ENCODE measurements at places on chromosomes 2 and 18.
A peak's percentile ranks its signal among the peaks of the same experiment; 100 is the strongest.

DNA sequence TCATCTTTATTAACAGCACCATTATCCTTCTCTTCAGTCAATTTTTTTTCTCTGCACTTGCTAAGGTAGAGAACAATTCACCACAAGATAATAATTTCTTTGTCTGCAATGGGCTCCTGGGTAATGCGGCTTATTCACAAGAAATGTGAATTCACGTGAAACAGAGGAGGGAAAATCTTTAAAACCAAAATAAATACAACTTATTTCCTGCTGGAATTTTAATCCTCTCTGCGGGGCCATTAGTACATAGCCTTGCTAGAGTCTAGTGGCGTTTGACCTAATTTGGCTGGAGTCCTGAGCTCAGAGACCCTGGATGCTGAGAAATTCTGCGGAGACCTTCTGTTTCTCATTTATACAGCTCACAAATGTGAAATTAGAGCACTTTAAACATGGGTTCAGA, 319.3 kb upstream of the MMADHC start:
- DNase-seq = no peak

- no peak for DNase-seq
Observed at GRCh38 chr2:184006998-184007397, 591.3 kb upstream of the ZNF804A start.

- no peak for DNase-seq
Observed at GRCh38 chr18:70314151-70314782, 25.4 kb downstream of the SOCS6 start.

DNA sequence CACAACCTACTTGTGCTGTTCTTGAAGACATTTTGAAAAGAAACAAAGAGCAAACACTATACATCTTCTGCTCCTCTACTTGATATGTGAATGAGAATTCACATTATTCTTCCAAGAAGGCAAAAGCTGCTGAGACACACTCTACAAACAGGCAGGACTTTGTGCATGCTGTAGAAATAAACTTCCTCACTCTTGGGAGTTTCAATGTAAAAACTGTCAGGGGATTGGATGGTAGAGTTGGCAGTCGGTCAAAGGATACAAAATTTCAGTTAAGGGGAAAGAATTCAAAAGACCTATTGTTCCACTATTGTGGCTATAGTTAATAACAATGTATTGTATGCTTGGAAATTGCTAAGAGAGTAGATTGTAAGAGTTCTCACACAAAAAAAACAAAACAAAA, 196.3 kb downstream of the MC4R start:
- DNase-seq = no peak

DNA sequence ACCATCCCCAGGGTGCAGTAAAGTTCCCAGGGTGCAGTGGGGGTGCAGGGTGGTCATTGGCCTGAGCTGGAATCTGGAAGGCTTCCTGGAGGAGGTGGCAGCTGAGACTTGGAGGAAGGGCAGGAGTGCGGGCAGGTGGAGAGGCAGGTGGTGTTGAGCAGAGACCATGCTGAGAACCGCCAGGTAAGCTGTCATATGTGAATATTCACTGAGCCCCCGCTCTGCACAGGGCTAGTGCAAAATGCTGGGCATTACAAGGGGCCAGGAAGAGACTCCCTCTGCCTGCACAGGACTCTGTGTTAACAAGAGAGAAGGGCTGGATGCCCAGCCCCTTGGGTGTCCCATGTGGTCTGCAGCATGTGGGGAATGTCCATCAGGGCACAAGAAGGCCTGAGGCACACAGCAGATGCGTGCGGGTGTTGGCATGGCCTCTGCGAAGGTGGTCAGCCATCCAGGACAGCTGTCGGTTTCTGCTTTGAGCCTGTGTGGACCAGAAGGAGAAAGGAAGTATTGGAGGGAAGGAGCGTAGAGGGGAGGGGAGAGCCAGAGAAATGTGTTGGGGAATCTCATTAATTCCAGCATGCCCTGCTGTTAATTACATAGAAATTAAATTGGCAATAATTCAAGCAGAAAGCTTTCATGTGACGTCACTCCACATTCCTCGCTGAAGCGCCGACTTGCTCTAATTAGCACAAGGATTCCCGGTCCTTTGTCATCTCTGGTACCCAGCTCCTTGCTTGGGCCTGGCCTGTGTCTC, 62.8 kb upstream of the OTOS start:
- no peak for DNase-seq

DNA sequence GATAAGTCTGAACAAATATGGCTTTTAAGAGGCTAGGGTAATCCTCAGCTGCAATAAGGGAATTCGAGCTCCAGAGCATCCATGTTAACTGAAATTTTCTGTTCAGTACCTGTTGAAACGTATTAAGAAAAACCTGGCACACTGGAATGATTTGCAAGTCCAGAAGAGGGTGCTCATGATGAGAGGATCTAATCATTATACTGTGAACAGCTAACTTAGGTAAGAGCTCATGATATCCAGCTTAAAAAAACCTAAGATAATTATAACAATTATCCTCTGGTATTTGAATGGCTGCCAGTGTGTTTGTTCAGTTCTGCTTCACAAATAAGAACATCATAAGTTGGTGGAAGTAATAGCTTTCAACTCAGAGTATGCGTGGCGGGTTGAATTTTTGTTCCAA, 1118.3 kb upstream of the DDX18 start:
- DNase-seq = no peak

GRCh38 chr2:75705921-75706320, 4.8 kb downstream of the GCFC2 start:
- DNase-seq = peak; percentile 10

DNA sequence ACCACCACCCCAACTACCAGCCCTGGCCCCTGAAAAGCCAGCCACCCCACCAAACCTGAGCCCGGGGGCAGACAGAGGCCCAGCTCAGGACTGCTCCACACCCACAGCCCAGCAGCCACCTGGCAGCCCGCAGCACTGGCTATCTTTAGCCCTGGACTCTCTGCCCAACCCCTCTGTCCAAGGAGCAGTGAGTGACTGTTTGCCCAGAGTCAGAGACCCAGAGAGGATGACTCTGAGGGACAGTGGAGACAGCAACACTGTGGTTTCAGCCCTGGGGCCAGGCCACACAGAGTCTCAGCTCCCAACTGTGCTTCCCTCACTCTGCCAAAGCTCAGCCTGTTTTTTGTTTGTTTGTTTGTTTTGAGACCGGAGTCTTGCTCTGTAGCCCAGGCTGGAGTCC, 32.6 kb downstream of the BIN1 start:
- no peak for DNase-seq

DNA sequence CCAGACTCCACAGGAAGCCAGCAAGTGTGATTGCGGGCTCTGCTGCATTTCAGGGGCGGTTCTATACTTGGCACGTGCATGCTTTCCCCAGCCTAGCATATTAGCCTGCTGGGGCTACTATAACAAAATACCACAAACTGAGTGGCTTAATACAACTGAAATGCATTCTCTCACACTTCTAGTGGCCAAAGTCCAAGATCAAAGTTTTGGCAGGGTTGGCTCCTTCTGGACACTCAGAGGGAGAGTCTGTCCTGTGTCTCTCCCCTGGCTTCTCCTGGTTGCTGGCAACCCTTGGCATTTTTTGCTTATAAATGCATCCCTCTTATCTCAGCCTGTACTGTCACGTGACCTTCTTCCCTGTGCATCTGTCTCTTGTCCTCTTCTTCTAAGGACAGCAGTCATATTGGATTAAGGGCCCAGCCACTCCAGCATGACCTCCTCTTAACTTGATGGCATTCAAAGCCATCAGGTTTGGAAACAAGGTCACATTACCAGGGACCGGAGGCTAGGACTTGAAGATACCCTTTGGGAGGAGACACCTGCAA, 138.7 kb downstream of the RNF152 start:
- DNase-seq = no peak

DNA sequence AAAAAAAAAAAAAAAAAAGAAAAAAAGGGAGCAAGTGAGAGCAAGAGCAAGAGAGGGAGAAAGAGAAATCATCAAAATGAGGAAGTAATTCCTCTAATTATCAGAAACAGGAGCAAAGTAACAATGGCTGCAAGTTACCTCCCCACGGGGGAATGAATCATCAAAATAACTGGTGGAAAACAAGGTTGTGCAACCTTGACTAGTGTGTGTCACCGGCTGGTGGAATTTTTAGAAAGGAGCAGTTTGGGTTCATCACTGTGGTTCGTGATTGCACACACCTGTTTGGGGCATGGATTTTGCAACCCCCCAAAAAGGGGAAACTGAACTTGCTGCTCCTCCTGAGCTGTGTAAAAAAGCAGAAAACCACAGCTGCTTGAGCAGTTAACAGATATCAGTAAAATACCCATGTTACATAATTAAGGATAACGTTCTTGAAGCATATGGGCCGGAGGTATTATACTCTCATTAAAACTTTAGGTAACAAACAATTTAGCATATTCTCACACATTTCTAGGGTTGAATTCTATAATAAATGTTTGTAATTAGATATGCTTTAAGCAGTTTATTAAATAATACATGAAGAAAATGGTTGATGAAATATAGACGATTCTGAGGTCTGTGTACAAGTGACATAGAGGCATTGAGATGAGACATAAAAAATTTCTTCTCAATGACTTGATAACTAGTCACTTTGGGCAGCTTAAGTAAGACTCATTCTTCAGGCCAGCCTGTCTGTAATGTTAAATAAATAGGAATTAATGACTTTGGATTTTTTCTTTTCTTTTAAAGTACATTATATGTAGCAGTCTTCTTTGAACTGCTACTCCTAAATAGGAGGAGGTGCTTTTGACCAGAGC, 184.2 kb upstream of the ZEB2 start:
- DNase-seq = peak; percentile 84

DNA sequence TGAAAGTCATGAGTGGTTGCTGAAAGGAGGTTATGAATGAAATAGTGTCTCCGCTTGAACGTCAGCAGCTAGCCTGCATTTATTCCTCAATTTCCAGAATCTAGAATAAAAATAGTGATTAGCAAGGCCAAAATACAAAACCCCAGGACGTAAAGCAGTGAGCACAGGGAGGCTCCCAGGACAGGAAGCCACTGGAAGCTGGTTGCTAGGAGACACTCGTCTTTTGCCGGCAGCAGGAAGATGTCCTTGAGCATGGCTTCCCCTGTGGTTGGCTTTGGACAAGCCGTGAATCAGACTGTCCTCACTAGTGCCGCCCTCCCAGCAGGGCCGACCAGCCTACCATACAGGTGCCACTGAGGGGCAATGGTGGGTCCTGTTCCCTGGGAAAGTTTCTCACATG, 374.4 kb downstream of the MTX2 start:
- no peak for DNase-seq

- DNase-seq = no peak
Observed at GRCh38 chr2:147927053-147927588, 82.3 kb downstream of the ACVR2A start.

- no peak for DNase-seq
Observed at GRCh38 chr2:177329064-177329463, 63.5 kb upstream of the AGPS start.

GRCh38 chr2:127810156-127810618, 784 bp downstream of the WDR33 start:
- peak; percentile 51 for DNase-seq

DNA sequence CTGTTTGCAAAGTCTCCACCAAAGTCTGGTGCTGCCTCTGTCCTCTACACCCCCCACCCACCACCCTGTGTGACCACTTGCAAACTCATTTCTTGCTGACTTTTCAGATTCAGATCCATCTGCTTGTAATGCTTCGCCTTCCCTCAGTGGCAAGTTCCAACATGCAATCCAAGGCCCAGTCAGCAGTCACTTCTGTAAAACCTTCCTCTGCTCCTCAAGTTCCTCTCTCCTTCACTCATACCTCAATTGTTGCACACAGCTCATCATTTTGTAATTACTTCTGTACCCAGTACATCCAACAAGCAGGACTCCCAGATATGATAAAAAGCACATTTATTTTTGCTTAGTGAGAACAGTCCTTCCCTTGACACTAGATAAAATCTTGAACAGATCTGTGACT, 6.5 kb upstream of the LOXHD1 start:
- DNase-seq = no peak

GRCh38 chr2:105344704-105345345, 7.5 kb downstream of the C2orf49 start:
- peak; percentile 71 for DNase-seq

DNA sequence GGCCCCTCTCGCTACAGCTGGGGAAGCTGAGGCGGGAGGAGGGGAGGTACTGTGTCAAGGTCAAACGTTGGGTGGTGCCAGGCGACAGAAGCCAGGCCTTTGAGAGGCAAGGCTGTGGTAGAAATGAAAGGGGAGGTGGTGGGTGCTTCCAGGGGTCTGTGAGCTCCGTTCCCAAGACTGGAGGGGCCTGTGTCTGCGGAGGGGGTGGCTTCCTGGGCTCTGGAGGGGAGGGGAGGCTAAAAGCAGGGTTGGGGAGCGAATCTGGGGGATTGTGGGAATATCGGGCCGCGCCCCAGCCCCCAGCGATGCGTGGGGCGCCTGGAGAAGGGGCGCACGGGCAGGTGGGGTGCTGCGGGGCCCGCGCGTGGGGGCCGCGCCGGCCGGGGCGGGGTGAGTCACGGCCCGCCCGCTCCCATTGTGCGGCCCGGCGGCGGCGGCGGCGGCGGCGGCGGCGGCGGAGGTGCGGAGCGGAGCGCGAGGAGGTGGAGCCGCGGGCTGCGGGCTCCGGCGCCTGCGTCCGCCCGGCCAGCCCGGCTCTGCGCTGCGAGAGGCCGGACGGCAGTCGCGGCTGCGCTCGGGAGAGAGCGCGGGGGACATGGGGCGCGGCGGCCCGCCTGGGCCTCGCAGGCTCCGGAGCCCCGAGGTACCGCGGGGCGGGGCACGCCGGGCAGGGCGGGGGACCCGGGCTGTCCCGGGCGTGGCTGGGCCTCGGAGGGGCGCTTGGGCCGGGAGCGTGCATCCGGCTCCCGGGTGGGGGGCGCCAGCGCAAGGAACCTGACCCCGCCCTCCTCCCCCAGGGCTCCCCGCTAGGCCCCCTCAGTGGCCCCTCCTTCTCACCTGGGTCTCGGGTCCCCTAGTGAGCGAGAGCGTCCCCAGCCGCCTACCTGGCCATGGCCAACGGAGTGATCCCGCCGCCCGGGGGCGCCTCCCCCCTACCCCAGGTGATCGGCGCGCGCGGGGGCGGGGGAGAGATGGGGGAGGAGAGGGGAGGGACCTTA, at the start of gene SLC4A3:
SLC4A3 (plus strand) TSS at position 528 of the 998 bp plus-strand sequence; CDS start at position 891, 363 bp downstream.
- DNase-seq = peak; percentile 23

- DNase-seq = no peak
Observed at GRCh38 chr2:3445891-3446290, 66.4 kb downstream of the TRAPPC12 start.

DNA sequence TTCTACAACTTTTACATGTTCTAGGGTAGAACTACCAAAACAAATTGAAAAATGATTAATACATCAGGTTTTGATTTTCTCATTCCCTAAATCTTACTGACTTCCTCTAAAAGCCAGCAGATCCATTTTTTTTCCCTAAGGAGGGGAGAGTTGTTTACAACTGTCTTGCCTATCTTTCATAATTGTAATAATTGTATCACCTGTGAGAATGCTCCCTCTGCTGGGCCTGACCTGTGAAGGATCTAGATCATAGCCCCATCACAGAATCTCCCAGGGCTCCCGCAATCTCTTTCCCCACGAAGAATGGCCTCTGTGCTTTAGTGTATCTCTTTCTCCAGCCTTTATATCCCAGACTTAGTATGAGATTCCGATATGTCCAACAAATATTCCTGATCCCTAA, 9.1 kb downstream of the LOXL3 start:
- no peak for DNase-seq

- no peak for DNase-seq
Observed at GRCh38 chr2:212538305-212539071, at the start of gene ERBB4. ERBB4 (minus strand) TSS chr2:212538802; CDS start chr2:212538530, 272 bp downstream.
